ENCODE measurements at places on chromosomes 2 and 18. TPM values are rescaled to one million over a fixed set of nuclear protein-coding genes. Genes with fewer than 3 reads are reported as not detected.

Gene FTCDNL1
- 0.32 TPM for total RNA-seq

Gene ELOA2
- total RNA-seq: not detected

Gene DSC3
- total RNA-seq: 0.43 TPM

Gene ALKAL2
- not detected for total RNA-seq

Gene KCNG2
- under 0.01 TPM for total RNA-seq

Gene CFAP210
- not detected for total RNA-seq

Gene CFAP65
- not detected for total RNA-seq

Gene AKAIN1
- not detected for total RNA-seq

Gene ICA1L
- 4.8 TPM for total RNA-seq

Gene GPR17
- total RNA-seq: not detected

Gene ST8SIA5
- total RNA-seq: under 0.01 TPM

Gene IL37
- total RNA-seq: not detected

Gene EVX2
- total RNA-seq: not detected

Gene APLF
- total RNA-seq: 6.4 TPM

Gene INHBB
- total RNA-seq: under 0.01 TPM

Gene GNLY
- total RNA-seq: not detected

Gene FAM98A
- total RNA-seq: 152 TPM

Gene TUBA4B
- not detected for total RNA-seq

Gene KIF1A
- not detected for total RNA-seq

Gene FBXO15
- total RNA-seq: 0.43 TPM

Gene MYCN
- total RNA-seq: 0.32 TPM

Gene MALL
- total RNA-seq: 2.2 TPM

Gene SNED1
- total RNA-seq: 6.5 TPM

Gene C2orf66
- not detected for total RNA-seq

Gene FARP2
- total RNA-seq: 34.1 TPM

Gene KATNAL2
- 2.9 TPM for total RNA-seq

Gene DSG2
- 2.6 TPM for total RNA-seq

Gene NFE2L2
- 78.6 TPM for total RNA-seq
